Large intestine (tissue), 12 donors: ENCODE measurements at places on chromosomes 1 and 21. TPM values are rescaled to one million over a fixed set of nuclear protein-coding genes. Genes with fewer than 3 reads are reported as not detected.

NBPF4 gene
- not detected for polyA plus RNA-seq

DNA sequence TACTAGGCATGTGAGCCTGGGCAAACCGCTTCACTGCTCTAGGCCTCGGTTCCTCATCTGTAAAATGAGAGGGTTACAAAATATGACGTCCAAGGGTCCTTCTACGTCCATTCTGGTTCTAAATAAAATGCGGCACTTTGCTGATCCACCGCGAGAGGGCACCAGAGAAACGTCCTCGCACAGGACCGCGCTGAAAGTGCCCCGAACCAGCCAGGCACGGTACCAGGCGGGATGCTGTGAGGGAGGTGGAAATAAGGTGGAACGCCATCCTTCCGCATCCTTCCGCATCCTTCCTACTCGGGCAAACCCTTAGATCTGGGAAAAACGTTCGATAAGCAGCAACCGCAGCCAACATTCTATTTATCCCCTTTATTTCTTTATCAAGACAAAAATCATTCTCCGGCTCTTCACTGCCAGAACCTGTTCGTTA is 60.3 kb upstream of the KRTAP19-8 start:
- DNase-seq, result peak; percentile 38

DNA sequence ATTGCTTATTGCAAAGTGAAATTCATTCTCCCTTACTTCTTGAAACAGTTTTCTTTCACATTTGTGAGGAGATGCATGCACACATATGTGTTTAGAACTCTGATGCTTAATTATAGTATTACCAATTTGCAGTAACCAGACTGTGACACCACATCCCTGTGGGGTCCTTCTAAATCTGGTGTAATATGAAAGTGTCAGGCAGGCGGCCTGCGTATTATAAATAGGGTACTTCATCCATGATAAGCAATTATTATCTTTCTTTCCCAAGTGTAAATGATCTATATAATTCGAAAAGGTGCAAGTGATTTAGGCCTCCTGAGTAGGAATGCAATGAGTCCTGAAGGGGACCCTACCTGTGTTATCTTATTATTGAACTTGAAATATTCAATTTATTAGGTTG is 876 bp downstream of the EFCAB7 start:
- DNase-seq, result no peak

PGLYRP4 gene
- 0.31 TPM for polyA plus RNA-seq

GRCh38 chr1:156012051-156012817 is 8.5 kb downstream of the SSR2 start:
- no peak for DNase-seq

- no peak for DNase-seq
Observed at GRCh38 chr21:26140926-26141325, 29.6 kb downstream of the APP start.

NPL gene
- polyA plus RNA-seq, result 28.0 TPM

LPGAT1 gene
- polyA plus RNA-seq, result 222 TPM

GRCh38 chr1:234856845-234857245 is 246.9 kb upstream of the IRF2BP2 start:
- no peak for DNase-seq

GRCh38 chr1:94731891-94732290 is 88.3 kb upstream of the SLC44A3 start:
- no peak for DNase-seq

DNA sequence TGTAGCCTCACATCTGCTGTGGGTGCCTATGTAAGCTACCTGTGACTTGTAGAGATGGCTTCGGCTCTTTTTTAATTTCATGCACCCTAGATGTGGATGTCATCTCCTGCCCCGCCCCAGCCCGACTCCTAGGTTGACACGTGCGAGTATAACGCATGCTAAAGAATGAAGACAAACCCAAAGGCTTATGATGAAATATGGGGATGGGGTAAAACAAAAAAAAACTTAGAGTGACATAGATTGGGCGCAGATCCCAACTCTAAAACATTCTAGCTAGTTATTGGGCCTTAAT is 613 bp upstream of the ERO1B start:
- no peak for DNase-seq

DNA sequence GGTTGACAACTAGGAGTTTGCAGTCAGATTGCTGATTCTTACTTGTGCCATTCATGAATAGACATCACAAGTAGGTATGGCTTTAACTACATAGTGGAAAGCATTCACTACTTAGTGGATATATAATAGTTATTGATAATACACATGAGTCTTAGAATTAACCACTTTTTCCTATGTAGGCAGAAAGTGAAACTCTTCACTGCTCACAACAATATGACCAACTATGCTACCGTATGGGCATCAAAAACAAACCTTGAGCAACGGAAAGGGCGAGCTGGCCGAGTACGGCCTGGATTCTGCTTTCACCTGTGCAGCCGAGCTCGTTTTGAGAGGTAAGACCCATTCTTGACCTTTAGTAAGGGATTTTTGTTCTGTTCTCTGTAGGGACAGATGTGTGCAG is 38.7 kb downstream of the DHX9 start:
- DNase-seq, result no peak

RBP7 gene
- polyA plus RNA-seq, result 3.3 TPM
